ENCODE measurements at places on chromosomes 1 and 21.

GRCh38 chr1:27144920-27145661 is 9.8 kb downstream of the SLC9A1 start:
- no peak for DNase-seq

- DNase-seq: no peak
These were observed 498.0 kb downstream of the MATN1 start for GRCh38 chr1:30225357-30225756.

DNA sequence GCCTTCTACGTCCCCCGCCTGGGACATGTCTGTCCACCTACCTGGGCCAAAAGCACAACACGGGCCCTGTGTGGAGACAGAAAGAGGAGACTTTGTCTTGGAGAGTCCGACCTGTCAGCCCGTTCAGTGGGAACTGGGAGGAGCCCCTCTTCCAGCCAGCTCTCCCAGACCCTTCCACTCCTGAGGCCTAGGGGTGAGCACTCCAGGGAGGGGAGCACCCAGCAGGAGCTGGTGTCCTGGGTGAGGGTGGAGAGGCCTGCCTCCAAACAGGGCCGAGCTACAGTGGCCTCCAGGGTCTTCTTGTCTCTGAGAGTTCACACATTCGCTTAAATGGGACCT is 546 bp downstream of the SPOCD1 start:
- no peak for DNase-seq

DNA sequence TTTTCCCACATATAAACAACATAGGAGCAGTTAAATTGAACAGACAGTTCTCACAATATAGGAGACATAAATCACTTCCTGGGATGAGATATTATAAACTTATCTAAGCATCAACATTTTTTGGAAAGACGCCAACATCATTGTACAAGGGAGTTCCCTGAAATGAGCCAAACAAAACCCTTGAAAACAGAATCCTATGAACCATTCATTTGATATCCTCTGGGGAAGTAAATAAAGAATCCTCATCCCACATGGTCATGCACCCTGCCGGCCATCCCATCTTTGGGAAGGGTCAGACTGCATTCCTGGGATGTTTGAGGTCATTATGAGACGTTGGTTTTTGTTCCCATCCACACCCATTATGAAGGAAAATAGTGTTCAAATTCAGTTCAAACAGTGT is 111.8 kb upstream of the USP25 start:
- DNase-seq: no peak

DNA sequence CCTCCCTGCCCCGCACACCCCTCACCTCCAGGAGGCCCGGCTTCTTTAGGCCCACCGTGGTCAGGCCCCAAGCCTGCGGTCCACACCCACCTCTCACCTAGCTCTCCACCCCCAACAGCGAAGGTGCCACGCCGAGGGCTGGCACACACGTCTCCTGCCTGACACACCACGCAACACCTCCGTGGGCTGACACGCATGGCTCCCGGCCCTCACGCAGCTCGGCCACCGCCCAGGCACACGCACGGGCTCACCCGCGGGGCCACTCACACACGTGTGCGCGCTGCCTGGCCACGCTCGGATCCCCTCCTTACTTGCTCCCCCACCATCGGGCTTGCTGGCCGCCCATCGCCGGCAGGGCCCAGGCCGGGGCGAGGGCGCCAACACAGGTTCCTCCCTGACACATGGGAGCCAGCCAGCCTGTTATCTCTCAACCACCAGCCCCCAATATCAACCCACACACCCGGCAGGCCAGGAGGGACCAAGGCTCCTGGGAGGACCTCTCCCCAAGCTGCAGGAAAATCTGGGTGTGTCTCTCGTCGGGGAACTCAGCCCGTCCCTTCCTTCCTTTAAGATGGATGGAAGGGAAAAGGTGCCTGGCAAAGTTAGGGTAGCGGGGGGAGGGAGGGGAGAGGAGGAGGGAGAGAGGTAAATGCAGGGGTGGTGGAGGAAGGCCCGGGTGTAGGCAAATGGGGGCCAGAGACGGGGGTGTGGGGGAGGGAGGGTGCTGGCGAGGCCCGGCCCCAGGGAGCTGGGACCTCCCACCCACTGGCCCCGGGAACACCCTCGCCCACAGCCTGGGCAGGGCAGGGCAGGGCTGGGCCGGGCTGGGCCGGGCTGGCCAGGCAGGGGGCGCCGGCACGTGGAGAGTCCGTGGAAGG is 546 bp downstream of the ELOVL1 start:
- no peak for DNase-seq

DNA sequence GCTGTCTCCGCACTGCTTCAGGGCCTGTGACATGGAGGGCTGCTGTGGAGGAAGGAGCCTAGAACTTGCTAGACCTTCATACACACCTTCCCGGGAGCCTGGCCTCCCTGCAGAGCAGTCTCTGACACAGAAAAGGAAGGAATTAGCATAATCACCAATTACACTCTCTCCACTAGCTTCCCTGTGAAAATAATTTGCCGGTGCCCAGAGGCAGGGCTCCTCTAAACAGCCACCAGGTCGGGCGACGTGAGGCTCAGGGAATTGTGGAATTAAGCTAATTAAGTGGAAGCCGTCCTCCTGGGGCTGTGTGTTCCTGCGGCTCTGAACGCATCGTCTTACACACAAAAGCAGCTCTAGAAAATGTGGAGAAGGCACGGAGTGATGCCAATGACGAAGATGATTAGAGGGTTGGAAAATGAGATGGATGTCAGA is 82.6 kb downstream of the NENF start:
- no peak for DNase-seq

- DNase-seq: no peak
These were observed 206.8 kb downstream of the ST6GALNAC3 start for GRCh38 chr1:76281306-76281705.

GRCh38 chr1:101259744-101260148 is 22.9 kb downstream of the S1PR1 start:
- DNase-seq: peak; percentile 66

- no peak for DNase-seq
These were observed 31.1 kb downstream of the LDLRAD2 start for GRCh38 chr1:21843208-21843607.

GRCh38 chr1:175434283-175434860 is 241.8 kb upstream of the KIAA0040 start:
- DNase-seq: no peak

GRCh38 chr1:89705901-89706699 is 73.2 kb downstream of the LRRC8C start:
- no peak for DNase-seq

- DNase-seq: no peak
These were observed 9.4 kb downstream of the IPO9 start for GRCh38 chr1:201838381-201838780.

GRCh38 chr1:116958110-116958509 is 43.5 kb upstream of the CD101 start:
- DNase-seq: no peak

DNA sequence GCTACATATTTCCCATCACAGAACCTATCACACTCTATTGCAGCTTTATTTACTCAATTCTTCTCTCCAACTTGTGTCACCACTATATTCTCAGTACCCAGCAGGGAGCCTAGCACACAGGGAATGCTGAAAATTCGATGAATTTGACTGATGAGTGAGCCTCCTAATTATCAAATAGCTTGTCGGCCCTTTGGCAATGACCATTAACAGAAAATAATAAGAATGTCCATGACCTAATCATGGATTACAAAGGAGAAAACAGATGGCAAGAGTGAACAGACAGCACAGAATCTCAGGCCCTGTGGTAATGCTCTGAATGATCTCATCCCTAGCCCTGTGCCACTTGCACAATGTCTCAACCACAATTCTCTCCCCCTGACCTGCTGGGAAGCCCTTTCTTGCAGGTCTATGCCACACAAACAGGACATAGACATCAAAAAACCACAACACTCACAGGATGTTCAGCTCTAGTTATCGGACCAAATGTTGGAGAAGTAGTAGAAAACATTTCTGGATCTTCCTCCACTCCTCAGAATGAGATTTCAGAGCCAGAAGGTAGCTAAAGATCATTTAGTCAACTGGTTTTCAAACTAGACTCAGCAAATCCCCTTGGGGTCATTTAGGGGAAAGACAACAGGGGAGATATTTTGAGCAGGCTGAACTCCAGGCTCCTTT is 68.4 kb downstream of the LUZP1 start:
- peak; percentile 56 for DNase-seq

DNA sequence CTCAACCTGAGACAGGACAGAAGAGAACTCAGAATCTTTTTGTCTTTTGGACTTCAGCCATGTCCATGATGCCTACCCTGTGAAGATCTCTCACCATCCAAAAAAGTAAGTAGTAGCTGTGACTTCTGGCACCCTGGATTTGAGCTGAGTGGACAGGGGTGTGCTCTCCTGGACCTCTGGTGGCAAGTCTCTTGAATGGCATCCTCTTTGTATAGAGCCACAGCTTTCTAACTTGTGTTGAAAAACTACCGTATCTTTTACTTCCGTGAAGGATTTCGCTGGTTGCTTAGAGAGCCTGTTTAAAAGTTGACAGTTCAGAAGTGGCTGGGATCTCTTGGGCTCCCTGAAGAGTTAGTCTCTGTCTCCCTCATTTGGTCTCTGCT is 1.8 kb downstream of the MFN2 start:
- no peak for DNase-seq

DNA sequence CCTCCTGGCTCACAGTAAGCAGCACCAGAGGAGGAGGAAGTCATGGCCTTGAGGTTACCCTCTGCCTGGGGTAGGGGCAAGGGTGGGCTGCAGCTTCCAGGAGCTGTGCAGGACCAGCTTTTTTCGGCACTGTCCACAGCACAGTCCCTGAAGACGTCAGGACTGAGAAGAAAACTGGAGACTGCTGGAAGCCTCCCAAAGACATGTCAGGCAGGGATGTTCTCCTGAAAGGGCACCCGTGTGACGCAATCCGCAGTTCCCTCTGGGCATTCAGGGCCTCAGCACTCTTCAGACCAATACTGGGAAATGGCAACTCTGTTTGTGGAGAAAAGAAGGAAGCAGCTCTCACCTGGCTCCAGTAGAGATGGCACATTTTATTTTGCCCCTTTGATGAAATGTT is 64.8 kb upstream of the TENT5C start:
- no peak for DNase-seq

DNA sequence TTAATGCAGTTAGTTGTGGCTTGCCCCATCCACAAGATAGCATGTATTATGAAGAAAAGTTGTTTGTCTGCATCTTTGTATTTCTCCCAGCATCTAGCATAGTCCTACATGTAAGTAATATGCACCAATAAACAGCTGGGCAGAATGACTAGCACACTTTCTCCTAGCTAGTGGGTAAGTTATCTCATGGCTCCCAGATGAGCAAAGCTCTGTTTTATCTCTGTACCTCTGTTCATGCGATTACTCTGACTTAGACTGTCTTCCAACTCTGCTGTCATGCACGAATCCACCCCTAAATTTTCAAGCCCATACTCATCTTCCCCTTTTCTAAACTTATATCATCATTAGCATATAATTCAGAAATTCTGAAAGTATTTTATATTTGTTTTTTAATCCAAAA is 37.5 kb upstream of the KCTD3 start:
- no peak for DNase-seq
